ENCODE measurements at places on chromosomes 6 and 20.

GRCh38 chr20:53949319-53949839, 121.0 kb downstream of the BCAS1 start:
- DNase-seq = no peak

DNA sequence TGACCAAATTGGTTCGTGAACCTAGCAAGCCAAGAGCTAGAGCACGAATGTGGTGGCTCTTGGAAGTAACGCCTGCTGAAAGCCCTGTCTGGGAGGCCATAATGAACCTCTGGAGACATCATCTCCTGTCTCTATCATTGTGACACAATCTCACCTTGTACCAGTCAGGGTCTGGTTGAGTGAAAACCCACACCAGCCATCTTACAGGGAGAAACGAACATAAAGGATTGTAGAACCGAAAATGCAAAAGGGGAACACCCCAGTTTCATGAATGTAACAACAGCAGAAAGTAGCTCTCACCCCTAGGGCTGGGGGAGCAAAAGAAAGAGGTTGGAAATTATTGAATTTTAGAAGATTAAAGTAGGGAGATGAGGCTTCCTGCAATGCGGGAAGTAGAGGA, 50.9 kb upstream of the TAB2 start:
- no peak for DNase-seq

DNA sequence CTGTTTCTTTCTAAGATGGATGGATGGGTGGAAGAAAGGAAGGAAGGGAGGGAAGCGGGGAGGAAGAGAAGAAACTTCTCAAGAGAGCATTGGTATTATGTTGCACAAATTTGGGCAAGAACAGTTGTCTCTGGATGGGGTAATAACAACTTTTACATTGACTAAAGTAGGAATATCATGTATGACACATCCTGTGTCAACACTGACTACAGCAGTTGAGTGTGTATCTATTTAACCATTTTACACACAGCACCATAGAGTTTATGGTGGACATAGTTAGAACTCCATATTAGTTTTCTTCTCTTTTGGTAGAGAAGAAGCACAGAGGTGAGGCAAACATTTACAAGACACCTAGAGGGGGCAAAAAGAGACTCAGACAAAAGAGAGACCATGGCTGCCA, 44.2 kb upstream of the RNF146 start:
- DNase-seq = no peak

DNA sequence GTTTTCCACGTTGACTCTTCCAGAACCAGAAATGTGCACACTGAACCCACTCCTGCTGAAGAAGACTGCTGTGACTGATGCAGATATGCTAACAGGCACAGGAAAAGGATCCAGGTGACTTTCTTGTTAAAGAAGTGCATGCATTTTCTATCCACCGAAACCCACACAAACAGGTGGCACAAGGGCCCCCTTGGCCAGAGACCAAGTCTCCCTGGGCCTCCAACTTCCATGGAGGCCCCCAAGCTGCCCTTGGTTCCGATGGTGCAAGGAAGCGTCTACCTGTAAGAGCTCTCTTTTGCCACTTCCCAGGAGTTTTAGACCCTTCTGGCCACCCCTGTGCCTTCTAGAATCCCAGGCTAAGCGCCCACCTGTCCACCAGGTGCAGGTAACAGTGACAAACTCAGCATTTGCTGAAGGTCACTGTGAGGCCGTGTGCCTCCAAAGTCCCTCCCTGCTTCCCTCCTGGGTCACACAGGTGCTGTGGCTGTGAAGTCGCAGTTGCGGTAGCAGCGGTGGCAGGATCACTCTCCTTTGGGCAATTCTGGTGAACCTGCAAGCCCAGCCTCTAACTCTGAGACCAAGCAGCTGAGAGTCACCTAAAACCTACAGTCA, 134.8 kb downstream of the PXDC1 start:
- no peak for DNase-seq

DNA sequence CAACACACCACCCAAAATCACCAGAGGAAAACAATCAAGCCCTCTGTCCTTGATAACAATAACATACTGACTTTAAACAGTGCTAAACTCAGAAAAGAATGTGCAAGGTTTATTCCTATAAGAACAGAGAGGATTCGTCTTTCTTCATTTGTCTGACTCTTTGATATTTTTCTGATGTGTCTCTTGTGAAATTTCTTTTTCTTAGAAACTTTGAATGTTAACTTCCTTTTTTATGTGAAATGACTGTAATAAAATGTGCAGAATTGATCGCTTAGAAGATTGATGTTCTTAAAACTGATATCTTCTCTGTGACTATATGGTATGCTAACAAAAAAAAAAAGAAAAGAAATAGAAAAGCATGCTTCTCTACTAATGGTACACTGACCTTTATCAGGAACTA, 947.4 kb upstream of the CITED2 start:
- DNase-seq = no peak

- no peak for DNase-seq
Measured at GRCh38 chr6:117280922-117281321, 15.6 kb downstream of the VGLL2 start.

DNA sequence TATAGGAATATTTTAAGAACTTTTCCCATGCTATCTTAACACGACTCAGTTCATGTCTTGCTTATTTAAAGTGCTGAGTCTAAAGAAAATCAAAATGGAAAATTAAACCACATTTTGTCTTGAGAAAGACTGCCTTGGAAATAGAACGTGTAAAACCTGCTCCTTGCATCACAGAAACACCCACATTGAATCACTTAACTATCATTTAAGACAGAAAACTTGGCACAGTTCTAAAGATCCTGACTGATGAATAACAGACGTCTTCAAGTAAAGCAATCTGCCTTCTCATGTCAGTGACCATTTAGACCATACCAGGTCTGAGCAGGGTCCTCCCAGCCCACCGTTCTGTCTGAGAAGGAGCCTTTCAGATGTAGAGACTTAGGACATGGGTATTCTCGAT, 7.4 kb downstream of the PERP start:
- DNase-seq = no peak
